Hepatocyte (in vitro differentiated cells): ENCODE measurements at places on chromosomes 5 and 9.

DNA sequence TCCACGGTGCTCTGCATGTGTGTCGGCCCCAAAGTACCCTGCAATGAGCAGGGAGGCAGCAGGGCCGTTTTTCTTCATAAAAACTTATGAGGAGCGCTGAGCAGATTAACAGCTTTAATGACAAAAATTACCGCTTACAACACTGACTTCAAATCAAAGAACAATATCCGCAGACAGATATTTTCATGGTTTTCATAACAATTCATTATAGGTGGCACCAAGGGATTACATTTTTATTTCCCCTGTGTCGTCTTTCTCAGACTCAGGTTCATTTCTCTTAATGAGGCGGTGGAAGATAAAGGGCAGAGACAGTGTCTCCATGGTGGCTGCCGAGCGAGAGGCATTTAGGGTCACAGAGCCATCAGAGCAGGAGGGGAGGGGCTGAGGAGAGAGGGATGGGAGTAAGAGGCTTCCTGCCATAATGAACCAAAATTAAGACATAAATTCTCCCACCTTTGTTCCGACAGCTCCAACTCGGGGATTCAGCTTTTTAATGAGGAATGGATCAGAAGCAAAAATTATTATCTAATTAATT is 240.7 kb upstream of the CLINT1 start:
- DNase-seq: no peak

DNA sequence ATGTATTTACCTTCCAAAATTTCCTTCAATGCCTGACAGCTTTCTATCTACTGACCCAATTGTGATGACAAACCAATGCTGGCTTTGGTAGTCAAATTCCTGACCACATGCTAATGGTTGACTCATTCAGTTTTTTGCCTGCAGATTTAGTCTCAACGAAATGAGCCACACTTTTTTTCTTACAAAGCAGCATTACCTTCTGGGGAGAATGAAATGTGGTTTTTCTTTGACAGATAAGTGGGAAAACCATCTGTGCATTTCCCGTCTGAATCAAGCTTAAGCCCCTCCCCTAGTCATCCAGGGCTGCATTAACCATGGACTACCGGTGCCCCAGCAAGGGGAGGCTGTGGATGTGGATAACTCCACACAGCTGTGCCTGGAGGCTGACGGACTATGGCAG is 99.6 kb upstream of the TAF11L2 start:
- DNase-seq: no peak

DNA sequence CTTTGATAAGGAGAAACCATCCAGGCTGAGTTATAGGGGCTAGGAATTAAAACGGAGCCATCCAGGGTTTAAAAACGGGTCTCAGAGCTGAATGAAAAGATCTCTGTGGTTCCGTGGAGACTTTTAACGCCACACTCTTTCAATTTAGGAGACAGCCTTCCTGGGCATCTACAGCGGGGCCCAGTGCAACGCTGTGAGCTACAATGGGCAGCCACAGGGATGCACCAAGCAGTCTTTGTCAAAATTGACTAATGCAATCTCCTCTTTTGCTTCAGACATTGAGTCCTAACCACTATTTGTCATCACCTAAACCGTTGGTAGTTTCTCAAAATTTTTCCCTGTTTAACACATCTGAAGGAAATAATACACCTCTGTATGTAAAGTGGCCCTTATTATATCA is 96.6 kb upstream of the ABCA1 start:
- DNase-seq: no peak

GRCh38 chr9:102405218-102405867 is 589.8 kb upstream of the CYLC2 start:
- DNase-seq: no peak

GRCh38 chr5:14685757-14686156 is 21.2 kb downstream of the OTULIN start:
- DNase-seq: peak; percentile 62

DNA sequence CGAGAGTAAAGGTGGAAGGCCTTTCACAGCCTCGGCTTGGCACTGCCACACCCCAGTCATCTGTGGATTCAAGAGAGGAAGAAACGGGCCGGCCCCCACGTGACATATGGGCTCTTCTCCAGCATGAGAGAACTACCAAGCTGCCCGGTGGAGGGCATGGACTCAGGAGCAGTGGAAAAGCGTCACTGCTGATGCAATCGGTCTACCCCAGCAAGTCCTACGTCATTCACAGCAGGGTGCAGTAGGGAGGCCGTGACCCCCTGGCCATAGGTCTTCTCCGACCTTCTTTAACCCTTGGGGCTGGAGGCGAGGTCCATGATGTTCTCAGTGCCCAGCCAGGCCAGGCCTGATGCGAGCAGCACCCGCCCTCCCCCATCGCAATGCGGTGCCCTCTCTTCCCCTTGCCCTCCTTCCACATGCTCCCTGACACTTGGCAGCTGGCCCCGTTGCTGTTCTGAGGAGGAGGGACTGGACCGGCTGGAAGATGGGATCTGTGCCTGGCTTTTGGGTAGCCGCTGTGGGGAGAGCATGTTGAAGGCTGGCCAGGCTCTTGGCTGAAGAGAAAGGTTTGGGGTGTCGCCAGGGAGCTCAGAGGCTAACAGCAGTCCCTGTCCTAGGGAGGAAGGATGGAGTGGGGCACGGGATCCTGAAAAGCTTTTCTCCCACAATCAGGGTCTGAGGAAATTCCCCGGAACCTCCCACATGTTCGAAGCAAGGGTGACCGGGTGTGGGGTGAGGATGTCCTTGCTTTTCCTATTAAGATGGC is 89.8 kb downstream of the LIFR start:
- DNase-seq: no peak

DNA sequence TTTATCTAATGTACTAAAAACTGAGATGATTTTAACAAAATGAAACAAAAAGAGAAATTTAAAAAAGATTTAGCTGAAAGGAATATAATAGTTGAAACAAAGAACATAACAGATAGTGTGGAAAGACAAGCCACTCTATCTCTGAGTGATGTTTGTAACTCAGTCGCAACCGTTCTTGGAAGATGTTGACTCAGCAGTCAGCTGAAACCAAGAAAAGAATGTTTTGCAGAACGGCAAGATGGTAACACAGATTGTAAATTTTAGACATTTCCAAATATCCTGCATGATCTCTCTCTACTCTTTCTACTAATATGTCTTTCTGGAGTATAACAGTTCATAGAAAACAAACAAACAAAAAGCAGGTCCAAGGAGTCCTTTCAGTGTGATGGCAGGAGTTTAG is 746.1 kb upstream of the CDH6 start:
- DNase-seq: no peak

DNA sequence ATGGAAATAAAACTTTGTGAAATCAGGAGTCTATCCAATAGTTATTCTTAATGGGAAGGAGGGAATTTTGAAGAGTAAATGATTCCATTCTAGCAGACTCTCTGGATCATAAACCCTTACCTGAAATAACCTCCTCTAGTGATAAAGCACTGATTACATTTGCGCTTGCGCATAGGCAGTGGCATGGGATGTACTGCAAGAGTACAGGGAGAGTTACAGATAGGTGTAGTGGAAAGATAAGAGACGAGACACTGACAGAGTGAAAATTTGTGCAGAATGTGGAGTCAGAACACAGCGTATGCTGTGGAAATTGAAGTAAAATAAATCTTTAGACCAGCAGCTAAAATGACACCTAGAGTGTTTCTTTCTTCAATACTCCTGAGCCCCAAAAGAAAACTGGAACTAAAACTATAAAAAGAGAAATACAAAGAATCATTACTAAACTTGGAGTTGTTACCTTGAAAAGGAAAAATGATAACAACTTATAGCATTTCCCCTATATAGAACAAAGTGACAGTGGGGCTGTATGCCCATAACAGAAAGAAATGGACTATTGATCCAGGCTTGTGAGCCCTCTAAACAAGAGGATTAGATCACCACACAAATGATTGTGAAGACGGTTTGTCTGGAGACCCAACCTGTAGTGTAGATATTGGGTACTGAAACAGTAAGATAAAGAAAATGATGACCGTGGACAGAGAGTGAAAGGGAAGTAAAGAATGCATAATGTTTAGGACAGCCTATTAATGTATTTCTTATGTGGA is 1471.2 kb upstream of the NUDT12 start:
- peak; percentile 43 for DNase-seq

DNA sequence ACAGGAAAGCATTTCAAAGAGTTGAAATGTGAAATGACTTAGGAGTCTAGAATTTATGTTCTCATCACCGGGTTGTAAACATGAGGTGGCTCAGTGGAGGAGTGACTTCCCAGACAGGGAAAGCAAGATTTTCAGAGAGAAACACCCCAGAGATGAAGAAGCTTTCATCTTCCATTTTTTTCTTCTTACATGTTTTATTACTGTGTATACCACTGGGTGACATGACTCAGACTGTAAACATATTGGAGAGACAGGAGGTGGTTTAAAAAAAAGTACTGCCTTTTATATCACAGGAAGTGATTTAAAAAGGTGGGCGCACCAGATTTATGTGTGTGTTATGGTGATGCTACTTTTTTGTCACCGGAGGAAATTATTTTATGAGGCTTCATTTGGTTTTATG is 209.1 kb upstream of the TUT7 start:
- DNase-seq: peak; percentile 27

GRCh38 chr9:17816431-17817027 is 237.7 kb downstream of the SH3GL2 start:
- DNase-seq: no peak

DNA sequence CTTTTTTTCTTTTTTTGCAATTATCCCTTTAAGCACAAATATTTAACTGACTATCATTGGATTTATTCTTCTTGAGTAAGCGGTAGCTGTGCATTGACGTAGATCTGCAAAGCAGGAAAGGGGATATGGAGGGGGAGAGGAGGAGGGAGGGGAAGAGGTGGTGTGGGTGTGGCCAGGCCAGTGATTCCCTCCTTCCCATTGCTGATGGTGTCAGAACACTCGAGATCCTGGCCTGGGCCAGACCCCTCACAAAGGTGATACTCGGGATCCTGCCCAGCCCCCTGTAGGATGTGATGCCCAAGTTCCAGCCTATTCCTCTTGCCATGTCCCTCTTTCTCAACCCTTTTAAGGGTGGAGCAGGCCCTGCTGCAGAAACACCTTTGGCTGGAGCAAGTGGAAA is 9.9 kb downstream of the SLC36A3 start:
- DNase-seq: no peak

- peak; percentile 63 for DNase-seq
These were observed 93.0 kb upstream of the NIPAL4 start for GRCh38 chr5:157366741-157367674.
